ENCODE measurements at places on chromosomes 6 and 20. TPM values are rescaled to one million over a fixed set of nuclear protein-coding genes. Genes with fewer than 3 reads are reported as not detected.

DNA sequence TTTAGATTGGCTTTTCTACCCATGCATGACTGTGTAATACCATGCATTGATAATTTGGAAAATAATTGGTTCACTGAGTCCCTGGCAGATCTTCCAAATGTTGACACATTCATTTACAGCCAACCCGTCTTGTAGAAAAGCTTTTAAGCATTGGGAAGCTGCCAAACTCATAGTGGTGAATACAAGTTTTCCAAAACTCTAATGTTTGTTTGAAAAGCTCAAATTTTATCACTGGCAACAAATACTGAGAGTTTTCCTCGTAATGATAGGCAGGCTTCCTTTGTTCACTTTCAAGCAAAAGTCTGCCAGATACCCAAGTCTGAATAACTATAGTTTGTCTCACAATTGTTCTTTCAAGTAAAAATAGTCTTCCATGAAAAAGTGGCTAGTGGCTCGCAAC is 143.0 kb downstream of the FIG4 start:
- DNase-seq: no peak
- H3K4me1 ChIP-seq: no peaks in the 10 kb centered on the region
- H3K36me3 ChIP-seq: peaks cover 34% of the 10 kb centered on the region
- no peak overlapping the region for H3K4me3 ChIP-seq

DNA sequence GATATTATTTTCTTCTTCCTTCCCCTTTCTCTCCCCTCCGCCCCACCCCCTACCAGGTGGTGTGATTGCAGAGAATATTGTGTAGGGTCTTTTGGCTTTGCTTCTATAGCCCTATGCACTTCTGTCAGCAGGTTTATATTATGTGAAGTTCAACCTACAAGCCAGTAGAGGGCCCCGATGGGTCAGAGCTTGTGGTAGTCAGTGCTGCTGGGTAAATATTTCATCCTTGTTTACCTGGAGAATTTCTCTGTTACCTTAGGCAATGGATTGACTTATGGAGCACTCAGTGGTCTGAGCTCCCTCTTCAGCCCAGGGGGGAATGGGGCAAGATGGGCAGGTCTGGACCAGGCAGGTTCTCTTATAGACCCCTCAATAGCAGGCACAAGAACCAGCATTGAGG is 720.9 kb downstream of the GRIK2 start:
- no peaks in the 10 kb centered on the region for H3K36me3 ChIP-seq
- H3K27me3 ChIP-seq: no peaks in the 10 kb centered on the region
- no peak overlapping the region for H3K27ac ChIP-seq
- no peaks in the 10 kb centered on the region for H3K4me1 ChIP-seq
- no peak overlapping the region for H3K4me3 ChIP-seq

DNA sequence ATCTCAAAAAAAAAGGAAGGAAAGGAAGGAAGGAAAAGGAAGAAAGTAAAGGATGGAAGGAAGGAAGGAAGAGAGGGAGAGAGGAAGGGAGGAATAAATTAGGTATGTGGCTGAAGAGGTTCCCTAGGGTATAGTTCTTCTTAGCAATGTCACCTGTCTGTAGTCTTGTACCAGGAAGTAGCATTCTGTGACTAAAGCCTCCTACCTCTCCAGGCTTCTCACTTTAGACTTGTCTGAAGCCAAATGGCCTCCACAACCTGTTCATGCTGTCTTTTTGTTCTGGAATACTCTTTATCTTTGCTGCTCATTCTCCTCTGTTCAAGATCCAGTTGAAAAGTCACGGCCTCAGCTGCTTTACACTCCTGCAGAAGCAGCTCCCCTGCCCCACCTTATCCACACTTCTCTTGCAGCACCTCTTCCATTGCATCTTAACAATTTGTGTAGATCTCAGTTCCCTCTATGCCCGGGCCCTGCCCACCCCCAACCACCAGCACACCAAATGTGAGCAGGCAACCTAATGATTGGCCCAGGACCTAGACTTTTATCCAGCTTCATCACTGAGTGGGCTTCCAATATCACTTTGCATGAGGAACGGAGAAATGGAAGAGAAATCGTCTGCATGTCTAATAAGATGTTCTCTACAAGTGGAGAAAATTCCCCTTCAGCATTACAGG is 19.1 kb downstream of the GCNT2 start:
- DNase-seq: no peak
- no peaks in the 10 kb centered on the region for H3K36me3 ChIP-seq
- peaks cover 6% of the 10 kb centered on the region for H3K27me3 ChIP-seq

- H3K27me3 ChIP-seq: peaks cover 5% of the 10 kb centered on the region
- no peak for DNase-seq
- no peaks in the 10 kb centered on the region for H3K36me3 ChIP-seq
- no peak overlapping the region for H3K4me3 ChIP-seq
Observed at GRCh38 chr6:107020239-107020638, 7.8 kb upstream of the MTRES1 start.

- H3K27ac ChIP-seq: no peak overlapping the region
- H3K4me1 ChIP-seq: no peaks in the 10 kb centered on the region
- no peaks in the 10 kb centered on the region for H3K36me3 ChIP-seq
- H3K27me3 ChIP-seq: peaks cover 4% of the 10 kb centered on the region
Observed at GRCh38 chr20:56595746-56596475, 33.2 kb upstream of the TFAP2C start.

DNA sequence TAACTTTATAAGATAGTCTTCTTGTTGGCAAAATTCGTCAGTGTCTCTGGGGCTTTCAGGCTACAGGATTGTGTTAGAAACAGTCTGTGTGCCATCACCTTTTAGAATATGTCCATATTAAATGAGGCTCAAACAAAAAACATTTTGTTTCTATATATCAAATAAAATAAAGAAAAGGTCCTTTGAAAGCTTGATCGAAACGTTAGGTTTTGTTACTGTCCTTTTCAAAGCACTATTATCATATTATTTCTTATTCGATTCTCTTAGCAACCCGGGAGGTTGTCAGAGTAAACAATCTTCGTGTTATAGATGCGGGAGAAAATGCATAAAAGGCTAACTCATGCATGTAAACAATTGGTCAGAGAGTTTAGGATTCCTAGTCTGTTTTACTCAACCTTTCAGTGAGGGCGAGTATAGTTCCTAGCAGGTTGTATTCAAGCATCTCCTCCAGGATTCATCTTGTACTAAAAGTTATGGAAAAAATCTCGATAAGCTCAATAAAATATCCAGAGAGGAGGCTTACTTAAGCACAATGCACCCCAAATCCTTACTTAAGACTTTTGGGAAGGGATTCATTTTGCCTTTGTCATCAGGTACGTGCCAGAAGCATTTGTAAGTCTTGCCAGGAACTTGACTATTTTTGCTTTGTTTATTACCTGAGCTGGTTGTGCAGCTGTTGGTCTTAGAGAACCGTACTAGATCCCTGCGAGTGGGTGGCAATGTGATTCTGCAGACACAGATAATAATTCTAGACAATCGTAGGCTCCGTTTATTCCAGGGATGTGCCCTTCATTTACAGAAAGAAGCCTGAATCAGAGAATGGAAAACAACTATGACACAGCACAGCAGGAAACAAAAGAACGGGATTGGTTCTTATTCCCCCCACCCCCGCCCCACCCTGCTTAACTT is 159.6 kb upstream of the ZNF217 start:
- peaks cover 6% of the 10 kb centered on the region for H3K27me3 ChIP-seq
- no peak overlapping the region for H3K27ac ChIP-seq
- peaks cover 72% of the 10 kb centered on the region for H3K4me1 ChIP-seq
- H3K4me3 ChIP-seq: no peak overlapping the region

DNA sequence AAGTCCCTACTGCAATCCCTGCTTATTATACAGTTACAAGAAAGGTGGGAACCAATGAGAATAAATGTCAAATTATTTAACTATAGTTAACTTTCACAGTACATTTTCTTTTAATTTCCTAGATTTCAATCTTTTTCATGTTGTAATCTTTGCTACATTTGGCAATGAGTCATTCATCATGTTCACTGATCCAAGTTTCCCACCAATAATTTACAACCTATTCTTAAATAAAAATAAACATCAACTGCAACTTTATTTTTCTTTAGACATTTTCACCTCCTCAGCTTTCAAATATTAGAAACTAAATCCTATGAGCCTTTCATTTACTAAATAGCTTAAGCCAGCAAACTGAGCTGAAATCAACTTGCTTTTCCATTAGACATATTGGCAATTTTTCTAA is 541.3 kb upstream of the BTBD3 start:
- no peak overlapping the region for H3K4me3 ChIP-seq
- no peak for DNase-seq
- no peak overlapping the region for H3K27ac ChIP-seq
- H3K4me1 ChIP-seq: no peaks in the 10 kb centered on the region
- no peaks in the 10 kb centered on the region for H3K36me3 ChIP-seq

GRCh38 chr6:113763876-113764275 is 93.3 kb upstream of the MARCKS start:
- H3K27me3 ChIP-seq: no peaks in the 10 kb centered on the region
- H3K4me1 ChIP-seq: no peaks in the 10 kb centered on the region
- no peak for DNase-seq

DNA sequence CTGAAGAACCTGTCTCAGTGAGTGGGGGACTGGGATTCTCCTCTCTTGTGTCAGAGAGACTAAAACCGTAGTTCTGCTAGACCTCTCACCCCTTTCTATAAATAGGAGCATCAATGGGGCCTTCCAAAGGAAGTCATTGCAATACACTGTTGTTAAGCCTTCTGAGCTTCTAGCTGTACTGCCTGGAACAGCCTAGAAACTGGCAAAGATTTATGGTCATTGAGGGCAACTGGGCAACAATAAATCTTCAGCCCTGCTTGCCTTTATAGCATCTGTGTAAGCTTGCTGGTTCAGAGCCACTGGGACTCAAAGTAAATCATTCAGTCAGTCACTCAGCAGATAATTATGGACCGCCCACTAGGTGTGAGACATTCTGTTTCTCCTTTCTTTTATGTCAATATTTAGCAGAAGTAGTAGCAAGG is 53.2 kb downstream of the PPP1R14C start:
- H3K36me3 ChIP-seq: no peaks in the 10 kb centered on the region
- H3K27ac ChIP-seq: no peak overlapping the region
- no peaks in the 10 kb centered on the region for H3K4me1 ChIP-seq
- H3K4me3 ChIP-seq: no peak overlapping the region
- H3K27me3 ChIP-seq: no peaks in the 10 kb centered on the region

DNA sequence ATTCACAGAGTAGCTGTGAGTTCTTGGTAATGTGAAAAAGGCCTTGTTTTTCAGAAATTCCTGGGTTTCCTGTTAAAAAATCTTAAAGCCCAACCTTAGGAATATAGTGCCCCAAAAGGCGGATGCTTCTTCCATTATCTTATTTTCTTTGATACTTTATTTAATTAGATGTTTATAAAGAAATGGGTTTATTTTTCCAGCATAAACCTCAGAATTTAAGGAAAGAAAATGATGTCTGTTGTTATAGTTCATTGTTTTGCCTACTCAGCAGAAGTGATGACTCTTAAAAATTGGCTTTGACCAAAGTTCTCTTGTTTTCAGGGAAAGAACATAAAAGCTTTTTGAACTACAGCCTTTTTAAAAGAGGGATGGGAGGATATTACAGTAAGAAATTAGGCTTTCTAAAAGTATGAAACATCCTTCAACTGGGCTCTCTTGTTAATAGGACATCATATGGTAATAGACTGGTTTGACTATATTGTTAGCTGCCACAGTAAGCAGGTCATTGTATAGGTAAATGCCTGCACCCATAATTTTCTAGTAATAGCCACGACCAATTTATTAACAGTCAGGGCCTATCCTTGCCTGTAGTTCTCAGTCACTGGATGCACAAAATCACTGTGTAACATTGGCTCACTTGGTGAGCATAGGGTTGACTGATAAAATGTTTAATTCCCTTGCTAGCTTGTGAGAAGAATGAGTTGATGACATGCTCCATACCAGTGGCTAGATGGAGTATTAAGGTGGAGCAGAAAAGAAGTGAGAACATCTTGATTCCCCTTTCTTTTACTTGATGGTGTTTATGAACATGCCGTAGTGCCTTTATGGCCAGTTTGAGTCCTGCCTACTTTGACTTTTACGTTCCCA is 5.2 kb downstream of the SRSF6 start:
- H3K36me3 ChIP-seq: peaks cover 45% of the 10 kb centered on the region
- H3K27ac ChIP-seq: peak overlapping the region; percentile 28
- peaks cover 14% of the 10 kb centered on the region for H3K27me3 ChIP-seq

DNA sequence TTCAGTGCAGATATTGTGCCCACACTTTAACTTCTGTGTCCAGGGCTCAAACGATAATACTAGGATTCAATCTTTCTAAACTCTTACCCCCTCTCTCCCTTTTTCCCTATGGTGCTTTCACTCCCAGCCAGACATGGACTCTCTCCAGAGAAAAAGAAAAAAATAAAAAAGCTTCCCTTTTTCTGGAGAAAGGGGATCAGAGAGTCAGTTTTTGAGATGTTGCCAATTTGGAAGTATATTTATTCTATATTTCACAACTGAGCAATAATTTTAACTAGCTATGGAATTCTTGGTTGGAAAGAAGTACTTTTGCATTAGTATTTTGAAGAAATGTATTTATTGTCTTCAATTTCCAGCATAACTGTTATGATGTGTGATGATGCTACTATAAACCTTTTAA is 72.2 kb upstream of the ZFP64 start:
- H3K27ac ChIP-seq: no peak overlapping the region
- no peaks in the 10 kb centered on the region for H3K4me1 ChIP-seq
- no peak for DNase-seq
- no peak overlapping the region for H3K4me3 ChIP-seq

GRCh38 chr20:18858816-18859215 is 45.2 kb downstream of the SCP2D1 start:
- peaks cover 16% of the 10 kb centered on the region for H3K27me3 ChIP-seq
- DNase-seq: no peak
- H3K4me1 ChIP-seq: no peaks in the 10 kb centered on the region

DNA sequence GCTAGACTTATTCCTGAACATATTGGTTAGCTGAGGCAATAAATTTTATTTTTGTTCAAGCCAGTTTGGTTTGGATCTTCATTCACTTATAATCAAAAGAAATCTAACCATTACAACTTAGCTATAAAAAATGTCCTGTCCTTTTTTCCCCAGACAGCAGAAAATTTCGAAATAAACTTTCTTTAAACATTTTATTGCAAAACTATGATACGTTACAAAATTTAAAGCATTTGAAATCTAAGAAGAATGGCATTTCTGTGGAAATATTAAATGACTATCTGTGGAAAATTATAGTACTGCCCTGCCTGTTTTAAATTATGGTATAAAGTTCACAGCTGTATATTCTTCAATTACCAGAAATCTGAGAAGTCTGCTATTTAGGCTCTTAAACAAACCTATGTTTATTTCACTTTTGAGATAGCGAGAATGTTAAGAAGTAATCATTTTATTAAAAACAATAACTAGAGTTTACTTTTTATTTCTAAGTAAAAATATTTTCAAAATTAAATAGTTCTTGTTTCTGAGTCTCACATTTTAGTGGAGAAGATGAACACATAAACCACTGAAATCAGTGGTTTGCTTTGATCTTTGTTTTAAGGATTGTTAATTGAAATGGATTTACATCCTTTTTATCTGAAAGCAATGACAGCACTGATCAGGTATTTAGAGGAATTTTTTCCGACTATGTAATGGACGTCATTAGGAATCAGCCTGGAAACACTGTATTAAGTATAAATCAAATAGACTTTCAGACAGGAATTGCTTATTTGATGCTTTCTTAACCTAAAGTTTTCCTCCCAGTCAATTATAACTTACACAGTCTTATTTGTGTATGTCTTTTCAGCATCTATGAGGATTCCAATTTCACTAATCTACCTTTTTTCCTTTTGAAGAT is 553.7 kb downstream of the COL12A1 start:
- no peaks in the 10 kb centered on the region for H3K36me3 ChIP-seq
- H3K27ac ChIP-seq: no peak overlapping the region
- no peaks in the 10 kb centered on the region for H3K27me3 ChIP-seq
- no peak for DNase-seq

Gene EYS
- not detected for polyA plus RNA-seq

Gene TPX2
- polyA plus RNA-seq: 1.8 TPM

Gene SPATS1
- polyA plus RNA-seq: not detected

Gene EPB41L1
- polyA plus RNA-seq: not detected

Gene SLC26A8
- not detected for polyA plus RNA-seq

Gene TNFRSF6B
- not detected for polyA plus RNA-seq

Gene UBE2C
- 2.0 TPM for polyA plus RNA-seq

Gene BIRC7
- polyA plus RNA-seq: not detected

All from immature natural killer cell (primary cell).